Activated T-helper 1 cell treated with Interleukin-2 at 50 U/mL for 16 hours (primary cell): ENCODE measurements at places on chromosomes 7 and 10.

DNA sequence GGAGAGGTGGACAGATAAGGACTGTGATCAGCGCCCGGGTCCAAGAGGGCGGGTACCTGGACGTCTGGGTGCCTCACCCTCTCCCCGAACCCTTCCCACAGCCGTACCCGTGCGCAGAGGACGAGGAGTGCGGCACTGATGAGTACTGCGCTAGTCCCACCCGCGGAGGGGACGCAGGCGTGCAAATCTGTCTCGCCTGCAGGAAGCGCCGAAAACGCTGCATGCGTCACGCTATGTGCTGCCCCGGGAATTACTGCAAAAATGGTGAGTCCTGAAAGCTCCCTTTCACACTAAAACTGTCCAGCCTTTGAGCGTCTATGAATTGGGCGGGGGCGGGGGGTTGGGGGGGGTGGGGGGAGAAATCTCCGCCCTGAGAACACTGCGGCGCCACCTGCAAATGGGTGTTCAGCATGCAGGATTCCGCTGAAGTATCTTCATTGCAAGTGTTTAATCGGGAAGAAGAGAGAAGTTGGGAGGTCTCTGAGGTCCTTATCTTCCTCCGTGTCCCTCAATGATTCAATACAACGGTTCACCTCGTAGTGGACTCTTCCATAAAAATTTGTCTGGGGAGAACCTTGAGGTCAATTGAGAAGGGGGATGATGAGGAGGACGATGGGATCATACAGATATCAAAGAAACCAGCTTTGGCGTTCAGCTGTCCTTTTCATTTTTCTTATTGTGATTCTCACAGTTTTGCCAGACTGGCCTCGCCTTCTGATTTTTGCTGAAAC lies 906 bp downstream of the DKK1 start:
- no peak for DNase-seq

GRCh38 chr7:495761-496321 lies 23.8 kb downstream of the PDGFA start:
- no peak for DNase-seq

DNA sequence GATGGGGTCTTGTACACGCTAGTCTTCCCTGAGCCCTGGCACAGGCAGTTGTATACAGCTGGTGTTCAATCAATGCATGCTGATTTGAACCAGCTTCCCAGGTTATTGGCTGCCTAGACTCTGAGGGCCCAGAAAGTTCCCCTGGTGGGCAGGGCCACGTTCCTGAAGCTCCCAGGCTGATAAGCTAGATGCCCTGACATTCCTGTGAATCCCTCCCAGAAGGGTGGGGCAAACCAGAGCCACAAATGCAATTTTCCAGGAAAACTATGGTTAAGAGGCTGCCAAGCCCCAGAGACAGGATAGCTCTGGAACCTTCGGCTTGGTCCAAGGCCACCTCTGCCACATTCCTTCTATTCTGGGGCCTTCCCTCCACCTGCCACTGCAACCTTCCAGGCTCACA lies 78.2 kb downstream of the FAM53B start:
- no peak for DNase-seq

- DNase-seq: no peak
Measured at GRCh38 chr10:3897156-3897555, 112.1 kb upstream of the KLF6 start.

- DNase-seq: no peak
Measured at GRCh38 chr7:29139191-29139590, 7.1 kb downstream of the CPVL start.

DNA sequence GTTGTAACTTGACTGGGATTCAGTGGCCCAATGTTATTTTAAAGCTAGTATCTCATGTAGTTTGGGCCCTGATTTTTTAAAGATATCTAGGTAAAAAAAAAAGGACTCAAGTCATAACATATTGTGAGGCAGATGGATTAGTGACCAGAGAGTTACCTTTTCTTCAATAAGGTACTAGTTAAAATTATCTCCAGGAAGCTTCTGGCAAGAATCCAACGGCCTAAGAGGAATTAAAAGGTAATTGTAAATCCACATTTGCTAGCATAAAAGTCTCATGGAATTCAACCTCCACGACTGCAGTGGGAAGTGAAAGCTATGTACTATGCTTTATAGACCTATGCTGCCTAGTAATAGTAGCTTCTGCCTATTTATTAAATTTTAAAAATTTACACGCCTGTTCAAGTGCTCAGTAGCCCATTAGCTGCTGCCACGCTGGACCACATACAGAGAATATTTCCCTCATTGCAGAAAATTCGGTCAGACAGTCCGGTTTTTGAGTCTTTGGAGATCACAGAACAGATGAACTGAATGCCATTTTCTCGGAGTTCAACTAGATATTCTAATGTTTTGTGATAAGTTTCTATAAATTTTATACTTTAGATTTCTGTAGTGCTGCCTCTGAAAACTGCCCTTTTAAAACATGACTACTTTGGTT lies 118.4 kb downstream of the NSUN6 start:
- DNase-seq: no peak

- no peak for DNase-seq
Measured at GRCh38 chr10:102804382-102805055, 32.7 kb downstream of the CYP17A1 start.

DNA sequence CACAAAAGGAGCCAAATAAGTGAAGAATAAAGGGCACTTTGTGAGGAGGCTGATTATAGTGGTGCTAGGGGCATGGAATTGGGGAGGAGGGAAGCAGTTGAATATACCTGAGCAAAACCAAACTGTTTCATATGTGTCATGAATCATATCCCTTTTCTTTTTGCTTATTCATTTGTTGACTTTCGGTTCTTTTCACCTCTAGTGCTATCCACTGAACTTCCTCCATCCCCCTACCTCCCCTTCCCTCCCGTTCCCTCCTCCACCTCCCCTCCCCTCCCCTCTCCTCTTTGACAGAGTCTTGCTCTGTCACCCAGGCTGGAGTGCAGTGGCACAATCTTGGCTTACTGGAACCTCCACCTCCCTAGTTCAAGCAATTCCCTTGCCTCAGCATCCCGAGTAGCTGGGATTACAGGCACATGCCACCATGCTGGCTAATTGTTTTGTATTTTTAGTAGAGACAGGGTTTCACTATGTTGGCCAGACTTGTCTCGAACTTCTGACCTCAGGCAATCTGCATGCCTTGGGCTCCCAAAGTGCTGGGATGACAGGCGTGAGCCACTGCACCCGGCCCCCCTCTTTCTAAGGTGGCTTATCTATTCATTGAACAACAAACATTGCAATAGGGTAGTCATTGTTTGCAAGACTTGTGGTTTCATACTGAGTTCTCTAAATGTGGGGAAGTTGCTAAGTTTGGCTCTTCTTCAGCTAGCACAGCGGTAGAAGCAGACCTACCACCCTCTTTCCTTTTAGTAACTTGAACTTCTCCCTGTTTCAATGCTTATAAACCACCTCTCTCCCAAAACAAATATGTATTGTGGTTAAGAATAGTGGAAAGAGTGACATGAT lies 150.4 kb upstream of the PRPS1L1 start:
- no peak for DNase-seq

DNA sequence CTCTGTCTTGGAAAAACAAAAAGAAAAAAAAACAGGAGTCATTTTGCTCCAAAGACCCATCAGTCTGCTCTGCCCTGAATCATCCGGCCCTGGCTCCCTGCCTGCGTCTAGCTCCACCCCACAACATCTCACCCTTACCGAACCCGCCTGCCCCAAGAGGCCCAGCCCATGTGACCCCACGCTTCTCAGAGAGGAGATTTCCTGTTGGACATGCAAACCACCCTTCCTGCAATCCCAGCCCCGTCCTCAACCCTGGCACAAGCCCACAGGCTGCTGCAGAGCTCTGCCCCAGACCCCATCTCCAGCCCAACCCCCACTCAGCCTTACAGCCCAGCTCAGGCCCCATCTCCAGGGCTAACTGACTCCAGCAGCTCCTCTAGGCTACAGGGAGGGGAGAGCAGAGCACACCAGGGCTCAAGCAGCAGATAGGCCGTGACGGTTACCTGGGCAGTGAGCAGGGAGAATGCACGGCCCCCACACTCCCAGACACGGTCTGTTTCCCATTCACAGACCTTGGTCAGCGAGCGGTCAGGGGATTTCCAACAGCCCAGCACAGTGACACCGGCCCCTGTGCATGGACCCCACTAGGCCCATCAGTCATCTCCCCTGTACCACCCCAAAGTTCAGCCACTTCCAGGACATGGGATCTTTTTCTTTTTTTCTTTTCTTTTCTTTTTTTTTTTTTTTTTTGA lies 69.9 kb upstream of the GTF2I start:
- DNase-seq: no peak

GRCh38 chr7:76300166-76300731 lies 2.2 kb upstream of the HSPB1 start:
- DNase-seq: no peak

GRCh38 chr10:125984346-125984745 lies 88.0 kb downstream of the FANK1 start:
- DNase-seq: no peak
